ENCODE measurements at places on chromosomes 7 and 10.

DNA sequence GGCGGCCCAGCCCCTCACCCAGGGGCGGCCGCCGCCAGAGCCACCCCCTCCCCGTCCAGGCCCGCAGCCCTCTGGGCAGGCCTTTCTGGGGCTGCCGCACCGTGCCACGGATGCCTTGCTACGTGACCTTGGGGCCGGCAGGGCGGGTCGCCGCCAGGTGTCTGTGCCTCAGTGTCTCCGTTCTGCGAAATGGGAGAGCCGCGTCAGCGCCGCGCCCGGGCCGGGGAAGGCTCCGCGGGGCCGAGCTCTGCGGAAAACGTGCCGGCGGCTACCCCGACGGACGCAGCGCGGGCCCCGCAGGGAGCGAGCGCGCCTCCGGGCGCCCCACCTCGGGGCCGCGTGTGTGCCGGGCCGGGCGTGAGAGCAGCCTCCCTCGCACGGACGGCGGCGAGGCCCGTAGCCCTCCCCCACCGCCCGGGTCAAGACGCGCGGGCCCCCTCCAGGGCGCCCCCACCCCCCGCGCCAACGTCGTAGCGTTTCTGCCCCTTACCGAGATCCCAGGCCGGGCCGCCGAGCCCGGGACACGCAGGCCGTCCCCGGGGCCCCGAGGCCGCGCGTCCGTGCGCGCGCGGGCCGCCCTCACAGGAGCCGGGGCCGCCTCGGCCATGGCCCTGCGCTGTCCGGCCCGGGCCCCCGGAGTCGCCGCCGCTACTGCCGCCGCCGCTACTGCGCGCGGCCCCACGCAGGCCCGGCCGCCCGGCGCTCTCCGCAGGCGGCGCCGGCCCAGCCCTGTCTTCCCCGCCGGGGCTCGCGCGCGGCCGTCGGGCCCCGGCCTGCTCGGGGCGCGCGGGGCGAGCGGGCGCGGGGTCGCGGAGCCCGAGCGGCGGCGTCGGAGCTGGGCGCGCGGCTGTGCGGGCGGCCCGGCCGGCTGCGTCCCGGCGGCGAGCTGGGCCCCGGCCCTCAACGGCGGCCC is 1.1 kb downstream of the ZNF777 start:
- DNase-seq, result no peak

- DNase-seq, result no peak
Measured at GRCh38 chr7:92061154-92061553, 73.1 kb downstream of the CYP51A1 start.

GRCh38 chr7:120588416-120588815 is 269.5 kb downstream of the TSPAN12 start:
- no peak for DNase-seq

GRCh38 chr10:117284716-117285494 is 44.0 kb downstream of the SLC18A2 start:
- DNase-seq, result no peak

- no peak for DNase-seq
Measured at GRCh38 chr10:78645169-78645686, 423.5 kb upstream of the ZMIZ1 start.

All from NCI-H2081 (cell line).